ENCODE measurements at places on chromosomes 3 and 15.

- no peak for DNase-seq
These were observed 19.1 kb upstream of the ATP13A3 start for GRCh38 chr3:194505791-194506415.

DNA sequence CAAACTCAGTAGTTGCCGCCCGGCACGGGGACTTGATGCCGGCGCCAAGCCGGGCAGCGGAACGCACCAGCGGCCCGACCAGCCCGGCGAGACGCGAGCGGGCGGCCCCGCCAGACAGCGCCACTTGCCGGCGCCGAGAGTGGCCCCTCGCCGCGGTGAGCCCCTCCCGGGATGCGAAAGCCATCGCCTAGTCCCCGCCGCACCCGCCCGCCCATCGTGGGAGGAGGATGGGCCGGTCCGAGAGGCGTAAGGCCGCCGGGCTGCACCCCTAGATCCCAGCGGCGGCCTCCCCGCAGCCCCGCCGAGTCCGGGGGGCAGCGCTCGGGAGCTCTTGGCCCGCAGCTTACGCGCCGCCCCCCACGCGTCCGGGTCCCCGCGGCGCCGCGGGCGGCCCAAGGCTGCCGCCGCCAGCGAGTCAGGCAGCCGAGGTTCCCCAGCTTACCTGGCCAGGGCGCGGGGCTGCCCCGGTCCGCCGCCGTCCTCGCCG is 609 bp downstream of the GOLGA8A start:
- no peak for DNase-seq

- DNase-seq: no peak
These were observed 404.4 kb upstream of the MDFIC2 start for GRCh38 chr3:70716832-70717231.

DNA sequence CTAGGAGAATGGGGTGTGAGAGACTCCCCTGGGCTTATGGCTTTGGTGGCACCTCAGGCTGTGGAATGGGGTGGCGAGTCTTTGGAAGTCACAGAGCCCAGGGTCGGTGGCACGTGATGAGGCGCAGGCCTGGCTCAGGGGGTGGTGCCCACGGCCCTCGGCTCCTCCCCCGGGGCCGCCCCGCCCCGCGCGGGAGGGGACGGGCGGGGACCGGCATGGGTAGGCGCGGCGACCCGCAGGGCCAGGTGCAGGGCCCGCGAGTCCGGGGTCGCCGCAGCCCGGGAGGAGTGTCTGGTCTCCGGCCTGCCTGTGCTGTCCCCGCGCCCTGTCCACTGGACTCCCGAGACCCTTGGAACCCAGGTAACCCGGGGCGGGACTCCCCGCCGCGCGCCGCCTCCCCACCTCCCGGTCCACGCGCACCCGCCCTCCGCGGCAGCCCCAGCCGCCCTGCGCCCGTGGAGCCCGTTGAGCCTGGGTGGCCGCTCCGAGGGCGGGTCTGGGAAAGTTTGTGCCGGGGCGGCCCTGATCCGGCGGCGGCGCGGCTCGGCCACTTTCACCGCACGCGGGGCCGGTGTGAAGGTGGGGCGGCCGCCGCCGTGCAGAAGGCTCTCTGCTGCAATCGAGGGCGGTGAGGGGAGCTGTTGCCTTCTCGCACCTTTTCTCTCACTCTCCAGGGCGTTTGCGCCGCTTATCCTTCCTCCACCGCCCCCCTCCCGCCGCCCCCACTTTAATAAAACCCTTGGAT is at the start of gene PAQR5:
PAQR5 (plus strand) TSS at position 216 of the 745 bp plus-strand sequence. CDS start 61,169 bp downstream, outside the sequence.
- no peak for DNase-seq

DNA sequence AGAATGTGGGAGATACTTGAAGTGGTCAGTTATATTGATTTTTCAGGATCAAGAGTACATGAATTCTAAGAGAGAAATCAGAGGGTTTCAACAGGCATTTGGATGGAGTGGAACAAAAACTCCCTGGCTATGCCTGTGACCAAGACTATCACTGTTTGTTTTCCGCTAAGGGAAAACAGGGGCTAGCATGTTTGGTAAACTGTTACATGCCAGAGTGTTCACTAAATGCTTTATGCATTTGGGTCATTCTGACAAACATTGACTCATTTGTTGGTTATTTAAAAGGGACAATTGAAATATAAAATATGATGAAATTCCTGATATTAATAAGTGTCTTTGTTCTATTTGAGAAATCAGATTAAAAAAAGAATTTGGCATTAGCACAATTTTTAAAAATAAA is 603.9 kb upstream of the KCNMB2 start:
- no peak for DNase-seq

- DNase-seq: no peak
These were observed 39.9 kb downstream of the CLSTN2 start for GRCh38 chr3:139974809-139975425.

GRCh38 chr3:126522363-126522788 is 1.6 kb upstream of the CHST13 start:
- DNase-seq: no peak

DNA sequence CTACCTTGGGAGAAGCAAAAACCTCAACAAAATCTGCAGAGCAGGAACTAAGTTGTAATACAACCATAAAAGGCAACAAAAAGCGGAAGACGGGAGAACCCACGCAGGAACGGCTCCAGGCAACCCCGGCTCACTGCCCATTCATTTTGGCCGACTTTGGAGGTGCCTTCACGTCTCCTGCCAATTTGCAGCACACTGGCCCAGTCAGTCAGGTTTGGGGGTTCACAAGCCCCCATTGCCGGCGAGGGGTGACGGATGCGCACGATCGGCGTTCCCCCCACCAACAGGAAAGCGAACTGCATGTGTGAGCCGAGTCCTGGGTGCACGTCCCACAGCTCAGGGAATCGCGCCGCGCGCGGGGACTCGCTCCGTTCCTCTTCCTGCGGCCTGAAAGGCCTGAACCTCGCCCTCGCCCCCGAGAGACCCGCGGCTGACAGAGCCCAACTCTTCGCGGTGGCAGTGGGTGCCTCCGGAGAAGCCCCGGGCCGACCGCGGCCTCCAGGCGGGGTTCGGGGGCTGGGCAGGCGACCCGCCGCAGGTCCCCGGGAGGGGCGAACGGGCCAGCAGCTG is 463 bp downstream of the TERC start:
- peak; percentile 48 for DNase-seq

DNA sequence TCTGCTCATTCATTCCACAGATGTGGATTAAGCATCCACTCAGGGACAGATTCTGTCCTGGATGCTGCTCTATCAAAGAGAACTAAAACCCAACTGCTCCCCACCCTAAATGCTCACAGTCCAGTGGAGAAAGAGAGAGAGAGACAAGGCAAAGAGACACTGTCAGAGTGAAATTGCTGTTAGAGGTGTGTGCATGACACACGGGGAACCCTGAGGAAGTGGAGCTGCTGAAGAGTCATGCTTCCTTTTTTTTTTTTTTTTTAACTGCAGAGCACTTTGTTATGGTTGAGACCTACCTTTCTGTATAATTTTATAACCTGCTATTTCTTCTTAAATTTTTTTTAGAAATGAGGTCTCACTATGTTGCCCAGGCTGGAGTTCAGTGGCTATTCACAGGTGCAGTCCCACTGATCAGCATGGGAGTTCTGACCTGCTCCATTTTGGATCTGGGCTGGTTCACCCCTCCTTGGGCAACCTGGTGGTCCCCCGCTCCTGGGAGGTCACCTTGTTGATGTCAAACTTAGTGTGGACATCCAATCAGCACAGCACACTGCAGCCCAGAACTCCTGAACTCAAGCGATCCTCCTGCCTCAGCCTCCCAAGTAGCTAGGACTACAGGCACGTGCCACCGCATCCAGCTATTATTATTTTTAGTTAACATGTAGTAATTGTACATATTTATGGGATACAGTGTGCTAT is 18.2 kb upstream of the PSTPIP1 start:
- no peak for DNase-seq
